Stimulated activated CD4-positive, alpha-beta T cell treated with anti-CD3 and anti-CD28 coated beads, Interleukin-4, amount 100 ng/mL, for 24 hours (primary cell): ENCODE measurements at places on chromosomes 12 and 14.

DNA sequence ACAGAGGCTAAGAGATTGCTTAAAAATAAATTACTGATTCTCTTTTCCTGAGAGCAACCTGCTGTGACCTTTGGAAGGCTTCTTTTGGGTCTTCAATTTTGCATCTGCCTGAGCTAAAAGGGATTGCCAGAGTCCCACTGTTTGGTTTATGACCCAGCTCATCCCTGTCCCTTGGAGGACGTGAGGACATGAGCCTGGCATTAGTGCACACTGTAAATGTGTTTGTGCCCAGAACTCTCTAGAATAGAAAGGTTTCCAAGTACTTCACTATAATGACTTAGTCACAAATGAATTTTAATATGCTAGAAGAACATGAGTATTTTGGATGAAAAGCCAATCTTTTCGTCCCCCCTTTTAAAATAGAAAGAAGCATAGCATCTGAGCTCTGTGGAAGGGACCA lies 47.1 kb upstream of the CDKN3 start:
- no peak for DNase-seq

- no peak for DNase-seq
Observed at GRCh38 chr12:87200289-87200979, 828.8 kb downstream of the C12orf50 start.

DNA sequence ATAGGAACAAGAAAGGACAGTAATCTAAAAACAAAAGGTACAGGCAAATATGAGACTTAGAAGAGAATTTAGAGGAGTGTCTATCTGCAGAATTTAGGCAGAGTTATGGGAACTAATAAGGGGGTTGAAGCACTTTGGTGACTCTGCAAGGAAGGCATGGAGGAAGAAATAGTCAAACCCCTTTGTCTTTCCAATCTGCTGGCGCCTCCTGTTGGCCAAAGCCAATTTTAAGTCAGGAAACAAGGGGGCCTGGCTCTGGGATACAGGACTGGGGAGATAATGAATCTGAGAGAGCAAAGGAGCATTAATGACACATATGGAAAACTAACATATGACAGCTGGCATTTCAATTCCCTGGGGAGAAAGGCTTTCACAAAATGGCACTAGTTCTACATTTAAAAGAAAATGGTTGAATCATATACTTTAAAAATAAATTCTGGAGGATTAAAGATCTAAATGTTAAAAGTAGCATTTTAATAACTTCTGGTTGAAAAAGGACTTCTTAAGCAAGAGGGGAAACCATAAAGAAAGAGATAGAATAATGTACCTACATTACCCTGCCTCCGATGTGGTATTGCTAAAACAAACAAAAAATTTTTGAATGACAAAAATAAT lies 48.5 kb upstream of the CSRP2 start:
- peak; percentile 9 for DNase-seq

GRCh38 chr14:76212242-76212641 lies 60.5 kb downstream of the GPATCH2L start:
- DNase-seq = no peak

DNA sequence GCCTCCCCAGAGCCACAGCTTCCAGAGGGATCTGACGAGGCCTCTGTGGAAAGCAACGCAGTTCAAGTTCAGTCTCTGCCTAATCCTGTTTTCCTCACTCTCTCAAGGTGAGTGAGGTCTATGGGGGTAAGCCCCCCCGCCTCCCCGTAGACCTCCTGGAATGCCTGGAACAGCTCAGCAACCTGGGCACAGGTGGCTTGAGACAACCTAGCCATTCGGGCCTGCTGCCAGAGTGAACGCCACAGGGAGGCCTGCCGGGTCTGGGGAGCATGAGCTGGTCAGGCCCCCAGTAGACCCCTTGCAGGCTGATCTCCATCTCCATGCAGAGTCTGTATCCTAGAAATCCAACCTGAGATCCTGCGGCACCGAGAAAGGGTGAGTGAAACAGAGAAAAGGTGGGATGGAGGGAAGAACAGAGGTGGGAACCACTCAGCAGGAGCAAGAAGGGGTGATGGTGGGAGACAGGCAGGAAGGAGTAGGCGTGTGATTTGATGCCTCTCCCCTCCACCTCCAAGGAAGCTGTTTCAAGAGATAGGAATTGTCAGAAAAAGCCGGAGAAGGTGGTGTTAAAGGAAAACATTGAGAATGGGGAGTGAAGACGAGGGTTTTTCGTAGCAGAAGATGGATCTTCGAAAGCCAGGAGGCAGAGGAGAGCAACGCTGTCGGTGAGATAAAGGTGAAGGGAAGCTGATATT lies 123.1 kb upstream of the PRMT8 start:
- no peak for DNase-seq

DNA sequence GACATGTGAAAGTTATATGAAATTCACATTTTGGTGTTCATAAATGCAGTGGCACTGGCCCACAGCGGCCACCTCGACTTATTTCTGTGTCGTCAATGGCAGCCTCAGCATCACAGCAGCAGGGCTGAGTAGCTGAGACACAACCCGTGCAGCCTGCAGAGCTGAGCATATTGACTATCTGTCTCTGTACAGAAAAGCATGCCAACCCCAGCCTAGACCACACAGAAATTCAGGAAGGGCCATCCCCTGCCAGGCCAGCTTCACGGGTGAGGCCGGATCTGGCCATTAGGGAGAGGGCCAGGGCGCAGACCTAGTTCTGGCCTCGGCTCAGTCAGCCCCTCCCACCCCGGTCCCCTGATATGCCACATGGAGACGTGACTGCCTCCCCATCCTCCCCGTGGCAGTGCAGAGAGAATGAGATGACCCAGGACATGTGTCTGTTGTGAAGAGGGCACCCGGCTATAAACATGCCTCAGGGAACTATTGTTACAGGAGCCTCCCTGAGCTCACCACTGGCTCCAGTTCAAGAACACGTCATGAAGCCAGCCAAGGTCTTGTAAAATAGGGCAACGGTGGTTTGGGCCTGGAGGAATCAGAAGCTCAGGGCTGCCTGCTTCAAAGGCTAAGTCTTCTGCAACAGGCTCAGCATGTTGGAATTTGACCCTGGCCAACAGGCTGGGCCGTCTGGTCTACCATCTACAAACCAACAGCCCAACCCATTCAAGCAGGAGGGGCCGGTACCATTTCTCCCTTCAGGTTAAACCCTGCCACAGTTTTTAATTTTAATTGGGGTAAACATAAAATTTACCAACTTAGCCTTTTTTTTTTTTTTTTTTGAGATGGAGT lies 25.5 kb downstream of the SCARB1 start:
- DNase-seq = no peak

DNA sequence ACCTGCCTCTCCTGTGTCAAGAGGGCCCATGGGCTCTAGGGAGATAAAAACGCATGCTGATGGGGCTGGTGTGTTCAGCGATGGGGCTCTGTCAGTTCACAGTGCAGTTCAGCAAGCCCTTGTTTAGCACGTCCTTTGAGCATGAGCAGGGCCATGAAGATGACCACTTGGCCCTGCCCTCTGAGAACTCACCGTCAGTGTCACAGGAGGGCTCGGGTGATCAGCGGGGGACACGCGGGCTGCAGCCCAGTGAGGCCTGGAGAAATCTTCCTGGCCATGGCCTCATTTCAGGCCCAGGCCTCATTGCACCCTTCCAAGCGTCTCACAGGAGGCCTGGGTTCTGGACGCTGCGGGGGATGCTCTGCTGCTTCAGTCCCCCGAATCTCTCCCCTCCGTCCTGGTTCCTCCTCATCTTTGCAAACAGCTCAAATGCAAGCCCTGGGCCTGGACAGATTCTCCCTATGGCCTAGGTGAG lies 181.6 kb downstream of the ADGRD1 start:
- no peak for DNase-seq

GRCh38 chr14:100059438-100059781 lies 5.8 kb upstream of the EVL start:
- no peak for DNase-seq

DNA sequence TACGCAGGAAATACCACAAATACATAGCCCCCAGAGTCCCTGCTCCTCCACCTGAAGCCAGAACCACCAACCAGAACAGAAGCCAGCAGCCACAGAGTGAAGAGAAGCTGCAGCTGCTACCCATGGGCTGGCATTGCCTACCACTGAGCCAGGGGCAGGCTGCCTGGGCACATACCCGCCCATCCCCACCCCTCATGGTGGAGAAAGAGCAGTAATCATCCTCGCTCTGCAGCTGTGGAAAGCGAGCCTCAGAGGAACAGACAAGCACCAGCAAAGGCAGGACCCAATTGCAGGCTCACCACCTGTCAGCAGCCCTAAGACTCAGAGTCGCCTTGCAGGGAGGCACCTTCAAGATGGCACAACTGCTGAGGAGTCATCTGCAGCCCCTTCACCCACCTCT lies 11.2 kb upstream of the CD9 start:
- no peak for DNase-seq

DNA sequence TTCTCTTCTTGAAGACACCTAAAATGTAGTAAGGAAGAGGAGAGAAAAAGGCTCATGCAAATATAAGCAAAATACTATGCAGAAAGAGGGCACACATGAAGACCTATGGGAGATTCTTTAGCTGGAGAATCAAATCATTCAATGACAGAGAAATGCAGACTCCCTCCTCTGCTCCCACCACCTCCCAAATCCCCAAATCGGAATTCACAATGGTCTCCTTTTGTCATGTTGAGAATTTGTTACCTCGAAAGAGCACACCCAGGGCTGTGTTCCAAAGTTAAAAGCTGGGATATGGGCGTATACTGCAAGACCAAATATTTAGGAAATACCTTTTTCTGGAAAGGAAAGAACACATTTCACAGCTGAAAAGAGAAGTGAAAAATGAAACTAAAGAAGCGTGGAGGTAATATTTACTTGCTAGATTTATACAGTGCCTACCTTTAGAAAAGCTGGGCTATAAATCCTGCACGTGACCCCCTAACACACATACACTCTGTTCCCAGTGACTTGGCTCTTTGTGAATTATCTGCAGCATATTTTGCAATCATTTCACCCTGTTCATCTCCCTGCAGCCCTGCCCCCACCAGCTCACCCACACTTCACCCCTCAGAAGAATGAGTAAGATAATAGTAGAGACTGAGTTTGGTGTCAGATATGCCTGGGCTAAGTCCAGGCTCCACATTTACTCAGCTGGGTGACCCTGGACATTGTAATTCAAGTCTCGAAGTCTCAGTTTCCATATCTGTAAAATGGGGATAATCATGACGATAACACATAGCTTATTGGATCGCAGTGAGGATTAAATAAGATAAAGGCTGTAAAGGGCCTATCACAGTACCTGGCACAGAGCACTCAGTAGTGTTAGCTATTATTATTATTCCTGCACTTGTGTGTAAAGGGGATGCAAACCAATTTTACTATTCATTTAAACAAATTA lies 2.9 kb upstream of the CACNA1C start:
- DNase-seq = no peak

DNA sequence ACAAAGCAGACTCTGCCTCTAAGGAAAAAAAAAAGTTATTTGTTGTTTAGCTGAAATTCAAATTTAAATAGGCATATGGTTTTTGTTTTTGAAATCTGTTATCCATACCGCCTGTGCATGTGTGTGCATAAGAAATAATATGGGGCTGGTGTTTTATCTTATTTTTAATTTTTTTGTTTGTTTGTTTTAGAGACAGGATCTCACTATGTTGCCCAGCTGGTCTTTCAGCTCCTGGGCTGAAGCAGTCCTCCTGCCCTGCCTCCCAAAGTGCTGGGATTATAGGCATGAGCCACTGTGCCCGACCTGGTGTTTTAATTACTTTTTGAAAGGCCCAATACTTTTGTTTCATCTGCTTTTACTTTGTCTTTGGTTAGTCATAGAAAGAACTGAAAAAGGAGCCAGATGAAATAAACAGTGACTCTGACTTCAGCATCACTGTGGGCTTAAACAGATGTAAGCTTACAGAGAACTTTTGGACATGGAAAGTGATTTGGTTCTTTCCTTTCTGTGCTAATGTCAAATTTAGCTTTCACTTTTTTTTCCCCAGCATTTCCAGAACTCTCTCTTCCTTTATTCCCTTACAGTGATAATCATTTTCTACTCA lies 37.2 kb downstream of the SUPT16H start:
- no peak for DNase-seq

DNA sequence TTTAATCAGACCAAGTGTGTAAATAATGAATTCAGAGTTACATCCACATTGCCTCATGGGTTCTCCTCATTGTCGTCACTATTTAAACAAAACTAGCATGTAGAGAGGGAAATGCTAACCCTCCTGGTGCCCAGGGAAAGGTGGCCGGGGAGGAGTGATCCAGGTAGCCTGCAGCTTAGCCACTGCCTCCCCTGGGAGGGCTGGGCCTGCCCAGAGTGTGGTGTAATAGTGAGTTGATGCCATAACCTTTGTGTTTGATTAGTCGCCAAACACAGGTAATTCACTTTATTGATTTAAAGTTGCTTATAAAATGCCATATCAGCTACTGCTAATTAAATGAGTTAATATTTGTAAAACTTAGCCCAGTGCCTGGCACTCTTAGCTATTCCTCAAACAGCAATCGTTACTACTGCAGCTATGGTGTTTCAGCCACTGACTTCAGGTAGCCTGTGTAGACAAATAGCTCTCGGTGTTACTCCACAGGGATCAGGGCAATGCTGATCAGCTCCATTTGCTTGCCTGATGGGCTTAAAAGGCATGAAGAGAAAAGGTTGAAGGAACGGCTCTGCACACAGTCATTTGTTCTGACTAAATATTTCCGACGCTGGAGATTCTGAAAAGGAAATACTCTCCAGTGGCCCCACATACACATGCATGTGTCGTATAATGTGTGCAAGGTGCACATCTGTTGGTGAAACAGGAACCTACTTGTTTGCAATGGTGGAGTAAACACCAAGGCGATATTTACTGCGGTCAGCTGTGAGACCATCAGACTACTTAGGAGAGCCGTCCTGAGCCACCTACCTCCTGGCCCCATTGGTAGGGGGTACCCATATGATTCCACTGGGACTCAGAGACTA lies 45.7 kb upstream of the PRMT8 start:
- no peak for DNase-seq

DNA sequence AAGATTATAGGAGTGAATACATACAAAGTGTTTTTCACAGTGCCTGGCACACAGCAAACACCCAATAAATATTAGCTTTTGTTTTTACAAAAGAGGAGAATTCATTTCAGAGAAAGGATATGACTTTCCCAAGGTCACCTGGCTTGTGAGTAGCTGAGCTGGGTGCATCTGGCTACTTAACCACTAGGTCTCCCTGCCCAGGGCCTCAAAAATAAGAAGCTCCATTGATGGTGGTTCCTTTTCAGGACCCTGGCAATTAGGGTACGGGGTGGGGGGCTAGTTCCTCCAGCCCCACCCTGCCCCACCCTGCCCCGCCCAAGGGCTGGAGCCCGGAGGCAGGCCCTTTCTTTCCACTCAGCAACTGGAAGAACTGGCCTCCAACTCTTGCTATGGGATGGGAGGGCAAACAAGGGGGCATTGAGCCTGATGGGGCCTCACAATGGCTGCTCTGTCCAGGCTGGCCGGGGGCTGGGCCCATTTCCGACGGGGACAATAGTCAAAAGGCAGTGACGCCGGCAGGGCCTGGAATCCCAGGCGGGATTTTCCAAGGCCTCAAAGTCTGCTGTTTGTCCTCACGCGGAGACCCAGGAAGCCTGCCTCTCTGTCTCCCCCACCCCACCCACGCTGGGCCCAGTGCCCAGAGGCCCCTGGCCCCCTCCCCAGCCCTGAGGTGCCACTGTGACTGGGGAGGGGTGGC lies 8.2 kb upstream of the ATG101 start:
- DNase-seq = no peak

GRCh38 chr12:23581913-23582312 lies 367.6 kb downstream of the SOX5 start:
- no peak for DNase-seq

- DNase-seq = no peak
Observed at GRCh38 chr12:101027200-101027599, 182.8 kb downstream of the SLC5A8 start.

- no peak for DNase-seq
Observed at GRCh38 chr12:7376196-7376595, 67.8 kb downstream of the CD163L1 start.
